ENCODE measurements at places on chromosomes 6 and 20.

DNA sequence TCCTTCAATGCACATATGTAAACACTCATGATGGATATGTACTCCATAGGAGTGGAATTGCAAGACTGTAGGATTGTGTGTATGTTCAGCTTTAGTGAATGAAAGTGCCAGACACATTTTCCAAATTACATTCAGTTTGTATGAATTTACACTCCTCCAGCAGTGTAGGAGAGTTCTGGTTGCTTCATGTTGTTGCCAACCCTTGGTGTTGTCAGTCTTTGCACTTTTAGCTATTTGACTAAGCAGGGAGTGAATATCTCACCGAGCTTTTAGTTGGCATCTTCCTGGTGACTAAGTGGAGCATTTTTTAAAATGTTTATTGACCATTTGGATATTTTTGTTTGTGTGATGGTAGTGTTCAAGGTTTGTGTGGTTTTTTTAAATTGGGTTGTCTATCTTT is 23.9 kb downstream of the NKX2-4 start:
- no peak for DNase-seq

DNA sequence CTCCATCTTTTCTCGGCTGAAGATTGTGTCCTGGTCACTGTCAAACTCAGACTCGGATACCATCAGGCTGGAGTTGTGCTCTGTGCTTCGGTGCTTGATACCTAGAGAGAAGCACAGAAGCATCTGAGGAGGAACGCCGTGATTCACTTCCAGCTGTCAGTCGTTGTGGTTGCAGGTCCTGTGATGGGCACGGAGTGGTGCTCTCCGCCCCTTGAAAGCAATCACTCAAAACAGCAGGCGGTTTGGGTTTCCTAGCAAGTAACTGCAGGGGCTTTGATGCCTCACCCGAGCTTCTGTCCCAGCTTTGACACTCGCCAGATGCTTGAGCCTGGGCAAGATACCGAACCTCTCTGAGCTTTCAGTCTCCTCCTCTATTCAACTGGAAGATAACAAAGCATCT is 52.5 kb downstream of the ALDH5A1 start:
- DNase-seq: no peak

DNA sequence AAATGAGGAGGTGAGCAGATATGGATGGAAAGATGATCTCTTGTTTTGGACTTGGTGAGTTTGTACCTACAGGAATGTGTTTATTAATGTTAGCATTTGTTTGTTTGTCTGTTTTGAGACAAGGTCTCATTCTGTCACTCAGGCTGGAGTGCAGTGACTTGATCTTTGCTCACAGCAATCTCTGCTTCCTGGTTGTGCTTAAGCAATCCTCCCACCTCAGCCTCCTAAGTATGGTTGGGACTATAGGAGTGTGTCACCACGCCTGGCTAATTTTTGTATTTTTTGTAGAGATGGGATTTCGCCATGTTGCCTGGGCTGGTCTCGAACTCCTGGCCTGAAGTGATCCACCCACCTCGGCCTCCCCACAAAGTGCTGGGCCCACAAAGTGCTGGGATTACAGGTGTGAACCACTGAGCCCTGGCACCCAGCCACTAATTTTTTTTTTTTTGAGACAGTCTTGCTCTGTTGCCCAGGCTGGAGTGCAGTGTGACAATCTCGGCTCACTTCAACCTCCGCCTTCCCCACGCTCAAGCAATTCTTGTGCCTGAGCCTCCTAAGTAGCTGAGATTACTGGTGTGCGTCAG is 7.1 kb downstream of the CASP8AP2 start:
- no peak for DNase-seq

DNA sequence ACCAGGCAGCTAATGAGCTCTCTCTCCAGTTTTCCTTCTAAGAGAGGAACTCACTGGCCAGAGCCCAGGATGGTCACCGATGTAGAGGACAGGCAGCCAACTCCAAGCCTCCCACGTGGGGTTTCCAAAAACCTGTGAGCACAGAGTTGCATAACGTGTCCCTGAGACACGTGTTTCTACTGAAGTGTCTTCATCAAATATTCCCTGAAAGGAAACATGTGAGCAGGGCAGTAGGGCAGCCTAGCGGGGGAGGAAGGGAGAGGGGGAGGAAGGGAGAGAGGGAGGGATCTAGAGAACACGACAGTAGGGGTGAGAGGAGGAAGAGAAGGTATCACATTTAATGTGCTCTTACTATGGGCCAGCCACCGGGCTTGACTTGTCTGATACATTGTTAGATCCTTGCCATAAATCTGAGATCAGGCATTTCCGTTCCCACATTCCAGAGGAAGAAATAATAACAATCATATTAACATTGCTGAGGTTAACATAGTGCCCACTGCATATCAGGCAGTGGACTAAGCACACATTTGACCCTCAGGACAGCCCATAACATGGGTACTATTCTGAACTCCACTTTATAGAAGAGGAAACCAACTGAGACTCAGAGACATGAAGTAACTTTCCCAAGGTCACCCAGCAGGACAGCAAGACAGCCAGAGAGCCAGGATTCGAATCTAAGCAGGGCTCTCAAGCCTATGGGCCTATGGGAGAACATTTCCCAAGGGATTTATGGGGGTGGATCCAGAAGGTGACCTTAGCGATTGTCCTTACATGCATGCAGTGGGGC is 4.5 kb upstream of the SYS1 start:
- no peak for DNase-seq

DNA sequence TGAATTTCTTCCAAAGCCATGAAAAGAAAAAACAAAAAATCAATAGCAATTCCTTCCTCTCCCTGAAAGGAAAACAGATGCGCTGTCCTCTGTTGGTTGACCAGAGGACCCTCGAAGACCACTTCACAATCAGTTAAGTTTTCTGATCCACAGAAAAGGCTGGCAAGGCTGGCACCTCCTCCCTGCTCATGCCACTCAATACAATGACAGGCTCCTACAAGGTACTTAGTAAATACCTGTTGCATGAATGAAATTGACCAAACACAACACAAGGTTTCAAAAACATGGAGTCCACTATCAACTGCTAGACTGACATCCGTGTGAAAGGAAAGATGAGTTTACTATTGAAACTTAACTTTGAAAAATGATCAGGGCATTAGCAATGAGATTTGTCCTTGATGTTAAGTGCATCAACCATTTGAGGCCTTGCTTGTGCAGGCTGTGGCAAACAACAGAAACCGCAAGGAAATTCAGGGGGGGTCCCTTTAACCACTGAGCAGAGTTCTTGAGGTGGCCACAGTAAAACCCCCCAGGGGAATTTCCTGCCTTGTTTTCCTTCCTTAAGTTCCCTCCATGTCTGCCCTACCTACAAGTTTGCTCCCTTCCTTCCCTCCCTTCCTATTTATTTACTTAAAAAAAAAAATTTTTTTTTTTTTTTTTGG is 27.9 kb upstream of the RTF2 start:
- DNase-seq: peak; percentile 58

DNA sequence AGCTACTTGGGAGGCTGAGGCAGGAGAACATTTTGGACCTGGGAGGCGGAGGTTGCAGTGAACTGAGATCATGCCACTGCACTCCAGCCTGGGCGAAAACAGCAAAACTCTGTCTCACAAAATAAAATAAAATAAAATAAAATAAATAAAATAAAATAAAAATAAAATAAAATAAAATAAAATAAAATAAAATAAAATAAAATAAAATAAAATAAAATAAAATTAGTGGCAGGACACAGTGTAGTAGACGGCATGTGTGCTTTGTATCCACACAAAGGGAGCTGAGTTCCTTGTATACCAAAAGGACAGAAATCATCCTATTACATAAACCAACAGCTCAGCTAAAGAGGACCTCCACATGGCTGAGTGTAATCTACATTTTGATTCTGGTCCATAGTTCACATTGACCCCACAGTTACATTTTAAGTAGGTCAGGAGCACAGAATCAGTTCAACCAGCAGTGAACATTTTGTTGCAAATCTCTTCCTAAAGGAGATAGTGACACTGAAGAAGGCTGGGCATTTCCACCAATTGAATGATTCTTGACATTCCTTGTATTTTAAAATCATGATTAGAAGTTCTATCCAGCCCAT is 91.7 kb upstream of the MAP7 start:
- DNase-seq: no peak

DNA sequence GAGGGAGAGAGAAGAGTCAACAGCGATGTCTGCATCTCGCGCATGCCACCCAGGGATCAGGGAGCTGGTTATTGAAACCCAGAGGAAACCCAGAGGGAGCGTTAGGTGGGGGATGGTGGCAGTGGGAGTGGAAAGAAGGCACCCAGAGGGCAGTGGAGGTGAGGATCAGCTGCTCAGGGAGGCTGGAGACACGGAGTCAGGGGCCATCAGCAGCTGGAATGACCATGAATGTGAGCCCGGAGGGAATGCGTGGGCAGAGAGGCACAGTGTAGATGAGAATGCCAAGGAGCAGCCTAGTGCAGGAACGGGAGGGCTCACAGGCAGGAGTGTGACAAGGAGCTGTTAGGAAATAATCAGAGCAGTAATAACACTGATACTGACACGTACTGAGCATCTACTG is 36.2 kb downstream of the RSPO4 start:
- no peak for DNase-seq

DNA sequence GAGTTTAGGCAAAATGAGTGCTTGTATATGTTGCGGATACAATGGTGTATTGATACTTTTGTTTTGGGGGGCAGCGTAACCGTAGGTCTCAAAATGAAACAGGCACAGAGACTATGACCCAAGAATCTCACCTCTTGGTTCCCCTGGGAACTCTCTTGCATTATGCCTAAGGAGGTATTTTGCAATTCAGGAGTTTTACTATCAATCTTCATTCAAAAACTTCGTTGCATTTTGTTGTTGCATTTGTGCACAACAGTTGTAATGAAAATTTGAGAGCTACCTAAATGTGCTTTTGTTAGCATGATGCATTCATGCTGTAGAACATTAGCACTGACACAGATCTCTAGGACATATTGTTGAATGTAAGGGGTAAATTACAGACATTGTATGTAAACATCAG is 18.2 kb downstream of the VTA1 start:
- no peak for DNase-seq

DNA sequence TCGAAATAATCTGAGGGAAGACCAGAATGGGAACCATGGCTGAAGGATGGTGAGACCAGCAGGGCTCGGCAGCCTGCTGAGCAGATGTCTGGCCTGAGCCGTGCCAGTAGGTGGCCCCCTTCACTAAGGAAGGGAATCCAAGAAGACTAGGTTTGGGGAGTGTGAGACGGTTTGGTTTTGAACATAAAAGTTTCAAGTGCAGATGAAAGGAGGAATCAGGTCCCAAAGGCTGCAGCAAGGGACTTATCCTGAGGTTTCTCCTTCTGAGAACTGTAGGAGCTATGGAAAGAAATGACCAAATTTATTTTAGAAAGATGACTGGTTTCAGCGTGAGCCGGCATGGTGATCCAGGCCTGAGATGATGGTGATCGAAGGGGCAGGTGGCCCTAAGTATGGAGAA is 4.6 kb upstream of the OSER1 start:
- DNase-seq: no peak

GRCh38 chr6:34914358-34914757 is 25.3 kb downstream of the ANKS1A start:
- no peak for DNase-seq

DNA sequence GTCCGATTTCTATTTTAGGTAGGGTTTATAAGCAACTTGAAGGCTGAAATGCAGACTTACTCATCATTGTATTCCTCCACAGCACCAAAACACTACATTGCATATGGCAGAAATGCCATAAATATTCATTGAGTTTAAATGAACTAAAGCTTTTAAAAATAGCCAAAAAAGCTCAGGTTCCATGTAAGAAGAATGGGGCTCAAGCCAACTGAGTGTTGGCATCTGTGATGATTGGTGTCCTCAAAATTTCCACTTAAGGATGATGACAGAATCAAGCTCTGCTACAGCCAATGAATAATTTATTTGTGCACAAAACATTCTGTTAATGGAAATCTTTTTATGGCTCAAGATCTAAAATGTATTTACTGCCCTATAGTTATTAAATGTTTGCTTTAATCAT is 115.4 kb downstream of the HIVEP2 start:
- no peak for DNase-seq

DNA sequence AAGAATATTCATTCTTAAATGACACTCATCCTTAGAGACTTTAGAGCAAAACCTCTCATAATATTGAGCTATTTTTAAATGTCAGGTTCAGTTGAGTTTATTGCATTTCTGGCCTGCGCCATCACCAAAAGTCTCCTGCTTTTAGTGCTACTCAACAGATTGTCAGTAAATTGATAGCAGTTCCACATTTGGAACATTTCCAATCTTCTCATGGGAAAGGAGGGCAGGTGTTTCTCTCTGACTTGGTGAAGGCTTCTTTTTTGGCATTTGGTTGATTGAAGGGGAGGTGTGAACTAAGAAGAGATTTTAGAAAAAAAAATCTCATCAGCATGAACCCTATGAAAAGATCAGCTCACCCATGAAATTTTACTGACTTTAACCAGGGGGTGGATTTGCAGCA is 125.9 kb upstream of the INSM1 start:
- no peak for DNase-seq

- no peak for DNase-seq
These were observed 29.1 kb downstream of the SLC13A3 start for GRCh38 chr20:46622165-46622564.

DNA sequence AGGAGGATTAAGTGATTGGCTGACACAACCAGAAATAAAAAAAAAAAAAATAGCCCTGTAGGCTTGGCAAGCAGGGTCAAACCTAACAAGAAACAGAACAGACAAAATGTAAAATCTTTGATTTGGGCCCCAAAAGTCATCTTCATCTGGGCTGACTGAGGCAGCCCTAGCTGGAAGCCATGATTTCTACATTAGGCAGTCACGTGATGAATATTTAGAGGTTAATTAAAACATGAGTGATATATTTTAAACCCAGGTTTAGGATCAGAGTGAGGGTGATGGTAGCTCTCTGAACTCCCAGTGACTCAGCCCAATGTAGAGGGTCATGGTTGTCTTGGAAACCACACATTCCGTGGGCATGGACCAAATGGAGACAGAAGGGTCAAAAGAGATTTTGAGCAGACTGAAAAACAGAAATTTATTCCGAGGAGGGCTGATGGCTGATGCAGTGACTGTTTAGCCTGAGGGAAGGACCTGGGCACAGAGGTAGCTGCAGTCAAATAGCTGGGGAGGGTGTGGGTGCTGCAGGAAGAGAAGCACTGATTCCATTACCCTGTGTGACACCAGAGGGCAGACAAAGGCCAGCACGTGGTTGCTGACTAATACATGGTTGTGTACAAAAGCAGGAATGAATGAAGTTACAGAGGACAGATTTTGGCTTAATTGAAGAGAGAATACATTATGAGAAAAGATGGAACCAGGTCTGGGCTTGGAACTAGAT is 573.1 kb upstream of the CHD6 start:
- no peak for DNase-seq

Data from GM12878 (cell line).